H1 (cell line): ENCODE measurements at places on chromosomes 2 and 18.

DNA sequence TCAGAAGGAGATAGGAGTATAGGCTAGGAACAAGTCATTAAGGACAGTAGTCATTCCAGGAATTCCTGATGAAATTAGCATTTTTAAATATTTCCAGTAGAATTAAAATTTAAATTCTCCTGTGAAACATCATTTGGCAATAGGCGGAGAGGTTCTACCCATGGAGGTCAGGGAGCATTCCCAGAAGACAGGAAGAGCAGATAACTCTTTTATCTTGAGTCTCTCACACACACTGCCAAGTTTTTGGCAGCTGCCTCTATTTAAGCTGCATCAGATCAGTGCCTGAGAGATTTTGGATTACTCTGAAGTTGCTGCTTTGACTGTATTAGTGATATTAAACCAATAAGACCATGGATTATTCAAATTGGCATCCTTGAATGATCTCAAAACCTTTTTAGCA lies 714.7 kb downstream of the EPHA4 start:
- no peaks in the 10 kb centered on the region for H3K27me3 ChIP-seq
- H3K36me3 ChIP-seq: no peaks in the 10 kb centered on the region
- no peak overlapping the region for H3K27ac ChIP-seq
- H3K4me3 ChIP-seq: no peak overlapping the region

- DNase-seq: no peak
- H3K27ac ChIP-seq: no peak overlapping the region
- no peaks in the 10 kb centered on the region for H3K27me3 ChIP-seq
- H3K36me3 ChIP-seq: no peaks in the 10 kb centered on the region
- no peak overlapping the region for H3K4me3 ChIP-seq
These were observed 44.0 kb upstream of the PPP1CB start for GRCh38 chr2:28707592-28707991.

GRCh38 chr2:239184968-239185903 lies 215.6 kb downstream of the HDAC4 start:
- no peak for DNase-seq
- no peaks in the 10 kb centered on the region for H3K27me3 ChIP-seq
- H3K4me3 ChIP-seq: no peak overlapping the region
- peaks cover 4% of the 10 kb centered on the region for H3K36me3 ChIP-seq

DNA sequence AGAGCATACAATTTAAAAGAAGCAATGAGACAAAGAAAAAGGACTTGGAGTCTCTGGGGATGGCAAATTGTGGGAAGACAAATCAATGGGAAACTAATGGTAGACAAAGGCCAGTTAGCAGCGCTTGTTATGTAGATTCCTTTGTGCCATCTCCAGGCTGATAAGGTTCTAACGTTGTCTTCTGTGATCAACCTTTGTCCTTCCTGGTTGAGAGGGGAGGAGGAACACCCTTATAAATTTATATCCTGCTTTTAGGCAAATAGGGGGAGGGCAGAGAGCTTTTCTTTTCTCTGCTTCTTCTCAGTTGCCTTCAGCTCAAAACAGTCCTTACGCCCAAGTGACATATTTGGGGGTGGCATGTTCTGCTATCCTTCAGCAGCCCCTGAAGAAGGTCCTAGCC lies 89.8 kb downstream of the STPG4 start:
- H3K27ac ChIP-seq: no peak overlapping the region
- H3K27me3 ChIP-seq: no peaks in the 10 kb centered on the region
- no peak overlapping the region for H3K4me3 ChIP-seq
- no peaks in the 10 kb centered on the region for H3K36me3 ChIP-seq

- no peak overlapping the region for H3K27ac ChIP-seq
- H3K27me3 ChIP-seq: no peaks in the 10 kb centered on the region
- H3K36me3 ChIP-seq: no peaks in the 10 kb centered on the region
- no peak overlapping the region for H3K4me3 ChIP-seq
These were observed 90.5 kb downstream of the WDR7 start for GRCh38 chr18:56741685-56742084.

DNA sequence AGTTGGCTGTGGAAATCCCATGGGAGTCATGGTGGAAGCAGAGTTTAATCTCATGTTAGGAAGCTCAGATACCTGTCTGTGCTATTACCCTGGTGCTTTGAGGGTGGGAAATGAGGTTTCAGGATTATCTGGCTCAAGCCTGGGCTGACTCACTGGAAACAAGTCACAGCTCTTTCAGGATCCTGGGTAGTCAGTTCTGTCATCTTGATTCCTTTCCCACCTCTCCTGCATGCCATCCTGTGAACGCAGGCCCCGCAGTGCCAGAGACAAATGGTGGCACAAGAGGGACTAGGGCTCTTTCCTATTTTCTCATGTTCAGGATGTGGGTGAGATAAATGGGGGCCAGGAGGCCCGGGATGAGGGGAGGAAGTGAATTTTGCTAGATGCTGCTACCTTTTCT lies 3.7 kb upstream of the FAM136A start:
- H3K4me1 ChIP-seq: peaks cover 5% of the 10 kb centered on the region
- DNase-seq: no peak
- H3K27ac ChIP-seq: no peak overlapping the region
- no peaks in the 10 kb centered on the region; the same call in 1 of the 2 replicates for H3K36me3 ChIP-seq

- H3K4me3 ChIP-seq: no peak overlapping the region
- DNase-seq: no peak
- H3K27ac ChIP-seq: no peak overlapping the region
- no peaks in the 10 kb centered on the region for H3K27me3 ChIP-seq
- H3K36me3 ChIP-seq: no peaks in the 10 kb centered on the region
These were observed 11.1 kb downstream of the TRAK2 start for GRCh38 chr2:201440182-201440581.

- no peak overlapping the region for H3K27ac ChIP-seq
- no peak overlapping the region for H3K4me3 ChIP-seq
- no peaks in the 10 kb centered on the region for H3K27me3 ChIP-seq
- DNase-seq: no peak
These were observed 22.2 kb downstream of the PDIA6 start for GRCh38 chr2:10790228-10790973.

GRCh38 chr2:197207106-197207505 lies 103.5 kb downstream of the ANKRD44 start:
- H3K27me3 ChIP-seq: no peaks in the 10 kb centered on the region
- H3K27ac ChIP-seq: no peak overlapping the region
- no peak for DNase-seq
- no peak overlapping the region for H3K4me3 ChIP-seq

DNA sequence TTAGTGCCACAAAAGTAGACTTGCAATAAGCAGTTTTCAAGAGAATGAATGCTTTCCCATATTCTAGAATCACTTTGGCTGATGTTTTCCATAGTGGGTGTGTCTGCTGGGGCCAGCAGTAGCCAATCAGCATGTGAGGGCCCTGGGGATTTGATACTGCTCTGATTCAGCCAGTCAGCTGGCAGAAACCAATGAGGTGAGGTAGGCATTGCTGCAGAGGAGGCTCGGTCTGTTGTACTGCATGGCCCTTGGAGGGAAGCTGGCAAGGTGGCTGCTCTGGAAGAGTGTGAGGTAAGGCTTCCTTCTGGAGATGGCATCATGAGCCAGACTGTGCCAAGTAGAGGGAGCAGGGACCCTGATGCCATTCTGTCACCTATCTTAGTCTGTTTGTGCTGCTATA lies 22.7 kb downstream of the TMEM87B start:
- H3K4me3 ChIP-seq: no peak overlapping the region
- H3K36me3 ChIP-seq: no peaks in the 10 kb centered on the region; the same call in 1 of the 2 replicates
- no peaks in the 10 kb centered on the region for H3K27me3 ChIP-seq
- H3K27ac ChIP-seq: no peak overlapping the region
- H3K4me1 ChIP-seq: no peaks in the 10 kb centered on the region; the same call in 1 of the 2 replicates
- DNase-seq: no peak

- H3K4me1 ChIP-seq: peaks cover 3% of the 10 kb centered on the region; the same call in 1 of the 2 replicates
- no peaks in the 10 kb centered on the region for H3K27me3 ChIP-seq
- no peaks in the 10 kb centered on the region for H3K36me3 ChIP-seq
- peak overlapping the region; percentile 79; the same call in 1 of the 2 replicates for H3K4me3 ChIP-seq
- no peak for DNase-seq
These were observed 1.6 kb downstream of the COBLL1 start for GRCh38 chr2:164839914-164840457.

DNA sequence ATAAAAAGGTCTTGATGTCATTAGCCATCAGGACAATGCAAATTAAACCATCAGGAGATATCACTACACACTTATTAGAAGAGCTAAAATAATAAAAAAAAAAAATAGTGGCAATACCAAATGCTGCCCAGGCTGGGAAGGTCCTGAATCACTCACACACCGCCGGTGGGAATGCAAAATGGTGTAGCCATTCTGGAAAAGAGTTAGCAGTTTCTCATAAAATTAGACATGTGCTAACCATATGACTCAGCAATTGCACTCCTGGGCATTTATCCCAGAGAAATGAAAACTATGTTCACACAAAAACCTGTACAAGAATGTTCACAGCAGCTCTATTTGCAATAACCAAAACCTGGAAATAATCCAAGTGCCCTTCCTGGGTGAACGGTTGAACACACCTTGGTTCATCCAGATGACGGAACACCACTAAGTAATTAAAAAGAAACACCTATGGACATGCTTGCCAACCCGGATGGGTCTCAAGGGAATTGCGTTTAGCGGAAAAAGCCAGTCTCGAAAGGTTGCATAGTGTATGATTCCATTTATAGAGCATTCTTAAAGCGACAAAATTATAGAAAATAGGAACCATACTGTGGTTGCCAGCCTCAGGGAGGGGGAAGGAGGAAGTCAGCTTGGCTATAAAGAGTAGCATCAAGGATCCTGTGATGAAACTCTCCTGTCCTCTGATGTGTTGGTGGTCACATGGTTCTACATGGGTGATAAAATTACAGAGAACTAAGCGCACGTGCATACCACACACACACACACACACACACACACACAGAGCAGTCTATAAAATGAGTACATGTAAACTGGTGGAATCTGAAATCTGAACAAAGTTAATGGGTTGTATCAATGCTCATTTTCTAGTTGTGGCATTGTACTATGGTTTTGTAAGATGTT lies 4.6 kb downstream of the MBP start:
- H3K27ac ChIP-seq: no peak overlapping the region
- no peak overlapping the region for H3K4me3 ChIP-seq
- no peak for DNase-seq
- H3K4me1 ChIP-seq: peaks cover 11% of the 10 kb centered on the region; the same call in 1 of the 2 replicates
- H3K36me3 ChIP-seq: no peaks in the 10 kb centered on the region

DNA sequence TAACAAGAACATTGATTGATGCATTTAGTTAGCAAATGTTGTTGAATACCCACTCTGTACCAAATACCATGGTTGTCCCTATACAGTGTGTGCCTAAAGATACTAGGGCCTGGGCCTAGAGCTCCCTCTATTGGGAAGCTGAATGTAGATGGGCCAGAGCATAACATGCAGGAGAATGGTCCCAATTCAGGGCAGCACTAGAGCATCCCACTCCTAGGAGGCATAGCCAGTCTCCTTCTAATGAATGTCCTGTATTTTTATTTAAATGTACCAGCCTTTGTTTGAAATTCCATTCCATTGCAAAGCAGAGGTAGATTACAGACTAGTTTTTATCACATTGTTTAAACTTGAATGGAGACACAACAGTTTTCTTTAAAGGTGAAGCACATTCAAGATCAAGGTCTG lies 90.6 kb downstream of the FEZ2 start:
- H3K27ac ChIP-seq: no peak overlapping the region
- no peak for DNase-seq
- no peaks in the 10 kb centered on the region for H3K36me3 ChIP-seq
- no peak overlapping the region for H3K4me3 ChIP-seq
- H3K4me1 ChIP-seq: no peaks in the 10 kb centered on the region
- H3K27me3 ChIP-seq: no peaks in the 10 kb centered on the region

GRCh38 chr18:33375829-33376228 lies 64.7 kb downstream of the CCDC178 start:
- H3K27me3 ChIP-seq: no peaks in the 10 kb centered on the region
- no peak overlapping the region for H3K27ac ChIP-seq
- H3K4me1 ChIP-seq: no peaks in the 10 kb centered on the region
- DNase-seq: no peak
- no peak overlapping the region for H3K4me3 ChIP-seq
- no peaks in the 10 kb centered on the region for H3K36me3 ChIP-seq

DNA sequence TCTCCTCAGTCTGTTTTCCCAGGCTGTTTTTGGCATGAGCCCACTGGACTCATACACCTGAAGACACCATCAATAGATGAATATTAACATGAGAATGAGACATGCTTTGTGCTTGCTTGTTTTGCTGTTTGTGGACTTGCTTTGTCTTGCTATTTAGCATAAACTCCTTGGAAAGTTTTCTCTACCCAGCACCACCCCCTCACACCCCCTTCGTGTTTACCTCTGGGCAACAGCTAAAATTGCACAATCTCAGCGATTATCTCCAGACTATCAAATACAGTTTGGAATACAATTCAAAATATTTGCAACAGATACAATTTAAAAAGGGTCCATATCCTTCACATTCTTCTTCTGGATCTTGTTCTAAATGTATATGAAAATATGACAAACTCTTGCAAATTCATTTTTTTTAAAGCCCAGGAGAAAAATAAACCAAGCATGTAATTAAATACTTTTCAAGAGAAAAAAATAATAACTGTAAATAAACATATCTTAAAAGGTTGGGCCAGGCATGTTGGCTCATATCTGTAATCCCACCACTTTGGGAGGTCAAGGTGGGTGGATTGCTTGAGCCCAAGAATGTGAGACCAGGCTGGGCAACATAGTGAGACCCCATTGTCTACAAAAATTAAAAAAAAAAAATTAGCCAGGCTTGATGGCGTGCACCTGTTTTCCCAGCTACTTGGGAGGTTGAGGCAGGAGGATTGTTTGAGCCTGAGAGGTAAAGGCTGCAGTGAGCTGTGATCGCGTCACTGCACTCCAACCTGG lies 32.3 kb upstream of the PMAIP1 start:
- H3K4me3 ChIP-seq: no peak overlapping the region
- peak overlapping the region; percentile 33; the same call in 1 of the 2 replicates for H3K27ac ChIP-seq
- H3K4me1 ChIP-seq: peaks cover 14% of the 10 kb centered on the region
- H3K36me3 ChIP-seq: no peaks in the 10 kb centered on the region

- no peak overlapping the region for H3K4me3 ChIP-seq
- H3K4me1 ChIP-seq: peaks cover 22% of the 10 kb centered on the region
- no peak overlapping the region for H3K27ac ChIP-seq
- no peaks in the 10 kb centered on the region for H3K27me3 ChIP-seq
These were observed 34.0 kb downstream of the PHLPP1 start for GRCh38 chr18:62749389-62749788.

DNA sequence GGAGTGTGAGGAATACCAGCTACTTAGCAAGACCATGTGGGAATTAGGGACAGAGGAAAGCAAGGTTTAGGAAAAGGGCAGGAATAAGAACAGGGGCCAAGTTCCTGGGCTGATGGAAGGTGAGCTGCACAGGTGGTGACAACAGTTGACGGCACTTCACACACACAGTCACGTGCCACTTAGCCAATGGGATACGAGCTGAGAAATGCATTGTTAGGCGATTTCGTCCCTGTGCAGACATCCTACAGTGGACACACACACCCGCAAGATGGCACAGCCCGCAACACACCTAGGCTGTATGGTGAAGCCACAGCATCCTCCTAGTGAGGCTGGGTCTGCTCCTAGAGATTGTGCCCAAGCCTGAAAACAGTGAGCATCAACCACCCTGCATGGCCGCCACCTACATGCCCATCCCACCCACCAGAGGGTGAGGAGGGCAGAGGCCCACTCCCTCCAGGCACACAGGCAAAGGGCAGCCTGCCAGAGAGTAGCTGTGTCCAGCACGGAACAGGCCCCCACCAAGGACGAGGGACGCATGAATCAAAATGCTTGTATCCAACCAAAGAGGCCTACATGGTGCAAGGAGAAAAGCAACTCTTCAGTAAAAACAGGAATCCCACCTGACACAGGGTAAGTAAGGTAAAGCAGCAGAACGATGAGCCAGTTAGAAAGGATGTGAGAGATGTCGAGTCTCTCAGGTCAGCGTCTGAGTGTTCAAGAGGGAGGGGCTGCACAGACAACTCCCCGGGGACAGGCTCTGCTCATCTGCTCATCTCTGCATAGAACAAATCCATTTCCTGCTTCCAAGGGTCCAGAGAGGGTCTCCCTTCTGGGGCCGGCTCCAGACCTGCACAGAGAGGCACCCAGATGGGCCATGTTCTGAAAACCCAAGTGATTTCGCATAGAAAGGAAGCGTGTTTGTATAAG lies 51.3 kb downstream of the ZNF516 start:
- no peak overlapping the region for H3K4me3 ChIP-seq
- no peaks in the 10 kb centered on the region for H3K27me3 ChIP-seq
- H3K27ac ChIP-seq: no peak overlapping the region
- no peak for DNase-seq
- no peaks in the 10 kb centered on the region for H3K4me1 ChIP-seq
